ENCODE measurements at places on chromosomes 5 and 9.

DNA sequence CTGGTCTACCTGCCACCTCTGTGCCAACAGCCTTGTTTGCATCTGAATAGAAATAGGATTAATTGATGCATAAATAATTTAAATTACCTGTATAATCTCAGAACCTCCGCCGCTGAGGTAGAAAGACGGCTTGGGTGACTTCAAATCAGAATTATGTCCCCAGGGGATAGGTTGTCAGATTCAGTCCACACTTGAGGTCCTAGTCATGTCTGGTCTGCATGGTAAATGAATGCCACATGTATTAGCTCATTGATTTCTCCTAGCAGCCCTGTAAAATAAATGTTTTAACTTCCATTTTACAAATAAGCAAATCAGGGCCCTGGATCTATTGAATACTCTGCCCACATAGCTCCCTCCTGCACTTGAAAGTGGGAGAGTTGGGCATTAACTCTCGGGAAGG lies 368.0 kb upstream of the WWC1 start:
- no peak for DNase-seq

GRCh38 chr9:13534006-13534405 lies 254.5 kb upstream of the MPDZ start:
- DNase-seq, result no peak

DNA sequence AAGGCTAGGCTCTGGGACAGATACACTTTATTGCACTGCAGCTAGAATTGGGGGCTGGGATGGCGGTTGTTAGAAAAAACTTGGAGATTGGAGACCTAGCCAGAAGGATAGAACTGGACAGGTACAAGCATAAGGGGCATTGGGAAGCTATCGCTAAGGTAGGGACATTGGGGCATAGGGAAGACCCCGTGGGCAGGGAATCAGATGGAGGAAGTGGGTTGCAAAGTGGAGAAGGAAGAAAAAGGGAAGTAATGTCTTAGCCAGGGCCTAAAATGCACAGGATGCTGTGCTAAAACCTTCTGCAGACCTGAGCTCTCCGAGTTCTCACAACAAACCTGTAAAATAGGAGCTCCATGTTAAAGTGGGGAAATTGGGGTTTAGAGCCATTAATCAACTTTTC lies 178.2 kb downstream of the ZDHHC21 start:
- DNase-seq, result no peak

DNA sequence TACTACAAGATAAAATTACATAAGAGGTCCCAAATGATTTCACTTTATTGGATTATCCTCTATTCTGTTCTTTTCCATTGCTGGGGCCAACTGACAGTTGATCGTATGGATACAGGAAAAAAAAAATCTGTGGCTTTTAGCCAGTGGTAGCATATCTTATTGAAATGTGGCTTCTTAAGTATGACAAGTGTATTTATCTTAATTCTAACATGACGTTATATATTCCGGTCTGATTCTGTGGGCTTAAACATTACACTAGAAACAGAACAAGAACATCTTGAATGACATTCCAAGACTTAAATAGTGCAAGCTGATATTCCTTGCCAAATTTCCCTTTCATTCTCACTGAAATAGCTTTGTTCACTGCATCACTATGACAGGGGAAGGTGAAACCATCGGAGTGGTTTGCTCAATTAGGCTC lies 117.9 kb downstream of the INSYN2B start:
- no peak for DNase-seq

GRCh38 chr5:68754536-68754935 lies 339.3 kb upstream of the SLC30A5 start:
- no peak for DNase-seq

DNA sequence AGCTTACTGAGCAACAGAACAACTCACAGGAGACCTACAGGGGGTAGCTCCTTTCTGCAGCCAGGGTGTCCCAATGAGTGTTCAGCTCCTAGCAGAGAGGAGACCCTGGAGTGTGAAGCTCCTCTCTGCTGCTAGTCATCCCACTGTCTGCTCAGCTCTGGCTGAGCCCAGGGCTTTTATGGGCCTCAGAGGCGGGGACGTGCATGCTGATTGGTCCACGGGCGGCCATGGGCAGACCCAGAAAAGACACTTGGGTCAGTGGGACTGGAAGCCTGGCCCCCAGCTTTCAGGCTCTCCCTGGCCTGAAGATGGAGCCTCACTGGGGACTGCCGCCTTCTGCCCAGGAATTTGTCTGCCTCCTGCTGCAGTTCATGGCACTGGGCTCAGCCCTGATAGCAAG lies 40.6 kb downstream of the TSPAN17 start:
- no peak for DNase-seq

DNA sequence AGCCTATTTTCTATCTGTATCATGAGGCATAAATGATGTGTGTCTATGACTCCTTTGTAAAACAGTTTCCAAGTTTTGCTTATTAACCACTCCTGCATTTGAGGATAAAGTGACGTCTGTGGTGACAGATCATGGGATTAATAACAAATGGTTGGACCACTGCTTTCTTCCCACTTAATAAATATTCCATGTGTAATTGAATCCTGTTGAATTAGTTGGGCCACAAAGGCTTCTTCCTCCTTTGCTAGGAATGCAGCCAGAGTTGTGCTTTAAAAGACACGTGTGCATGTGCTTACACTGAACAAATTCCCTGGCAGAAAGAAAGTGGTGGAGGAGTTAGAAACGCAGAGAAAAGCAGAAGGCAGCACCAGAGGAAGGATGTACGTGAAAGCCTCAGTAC lies 150.2 kb downstream of the ACTBL2 start:
- no peak for DNase-seq

DNA sequence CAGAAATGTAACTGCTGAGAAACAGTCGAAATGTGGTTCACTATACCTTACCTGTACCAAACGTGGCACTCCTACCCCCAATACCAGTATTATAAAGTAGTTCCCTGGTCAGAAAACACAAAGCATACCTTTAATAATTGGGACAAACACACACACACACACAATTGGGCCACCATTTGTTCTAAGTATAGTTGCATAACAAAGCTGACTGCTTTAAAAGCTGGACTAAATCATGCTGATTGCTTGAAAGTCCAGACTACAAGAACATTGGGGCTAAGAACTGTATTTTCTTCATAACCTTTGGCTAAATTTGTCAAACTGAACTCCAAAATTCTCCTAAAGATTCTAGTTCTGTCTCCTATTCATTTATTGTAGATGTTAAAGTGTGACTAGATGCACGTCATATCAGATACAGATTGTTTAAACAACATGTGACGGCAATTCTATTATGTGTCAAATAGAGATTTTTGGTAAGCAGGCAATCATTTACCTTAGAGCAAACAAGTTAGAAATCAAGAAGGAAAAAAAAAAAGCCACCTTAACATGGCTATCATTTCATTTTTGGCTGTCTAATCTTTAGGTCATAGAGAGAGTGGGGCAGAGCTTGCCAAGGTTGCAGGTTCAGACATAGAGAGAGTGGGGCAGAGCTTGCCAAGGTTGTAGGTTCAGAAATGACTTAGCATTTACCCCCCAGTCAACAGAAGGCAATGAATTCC lies 265.1 kb downstream of the ARL15 start:
- DNase-seq, result no peak

DNA sequence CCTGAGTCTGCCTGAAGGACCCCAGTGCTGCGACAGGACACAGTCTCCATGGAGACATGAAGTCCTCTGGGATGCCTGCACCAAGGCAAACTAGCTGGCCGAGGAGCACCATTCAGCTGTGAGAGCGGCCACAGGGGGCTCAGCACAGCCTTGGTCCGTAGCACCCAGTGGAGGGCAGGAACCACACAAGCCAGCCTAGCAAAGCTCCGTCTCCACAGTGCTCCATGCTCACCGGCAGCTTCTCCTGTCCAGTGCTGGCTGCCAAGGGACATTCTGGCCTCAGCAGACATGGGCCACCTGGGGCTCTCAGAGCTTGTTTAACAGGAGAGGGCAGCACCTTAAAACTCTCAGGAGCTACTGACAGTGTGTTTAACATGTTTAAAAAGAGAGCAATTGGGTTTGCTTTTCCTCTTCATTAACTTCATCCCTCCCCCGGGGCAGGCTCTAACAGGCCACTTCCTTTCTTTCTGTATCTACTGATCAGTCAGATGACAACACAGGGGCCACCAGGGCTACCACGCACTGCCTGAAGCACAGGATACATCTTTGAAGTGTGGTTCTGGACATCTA lies 57.0 kb downstream of the SECISBP2 start:
- no peak for DNase-seq

GRCh38 chr5:177440211-177440989 lies 6.2 kb upstream of the PRR7 start:
- no peak for DNase-seq

GRCh38 chr5:1089621-1090040 lies 22.2 kb downstream of the SLC12A7 start:
- no peak for DNase-seq
